ENCODE measurements at places on chromosomes 3 and 15.

DNA sequence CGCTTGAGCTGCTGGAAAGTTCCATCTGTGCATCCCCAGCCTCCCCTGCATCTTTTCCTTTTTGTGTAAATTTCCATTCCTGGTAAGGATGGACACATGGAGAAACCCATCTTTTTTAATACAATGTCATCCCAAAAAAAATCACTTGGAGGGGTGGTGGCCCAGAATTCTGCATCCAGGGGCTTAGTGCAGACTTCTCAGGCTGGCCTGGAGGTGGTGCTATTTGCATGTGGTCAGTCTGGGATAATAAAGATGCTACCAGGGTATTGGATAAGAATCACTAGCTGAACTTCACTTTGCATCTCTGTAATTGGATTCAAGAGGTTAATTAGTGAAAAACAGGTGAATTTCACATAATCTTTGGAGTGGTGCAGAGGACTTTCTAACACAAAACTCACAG is 1.8 kb upstream of the ZSCAN2 start:
- DNase-seq: peak; percentile 80

DNA sequence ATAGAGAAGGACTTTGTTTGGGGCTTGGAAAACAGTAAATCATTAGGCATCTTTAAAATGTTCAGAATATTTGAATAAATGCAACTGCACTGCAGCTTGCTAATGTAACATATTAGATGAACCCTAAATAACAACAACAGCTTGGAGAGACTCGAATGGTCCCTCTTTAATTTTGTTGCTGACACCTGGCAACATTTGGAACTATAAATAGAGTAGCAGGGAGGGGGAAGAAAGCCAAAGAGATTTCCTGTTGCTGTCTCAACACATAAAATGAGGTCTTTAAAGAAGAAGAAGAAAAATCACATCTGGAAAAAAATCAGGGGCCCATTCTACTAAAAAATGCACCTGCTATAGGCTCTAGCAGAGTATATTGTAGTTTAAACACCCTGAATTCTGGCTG is 49.9 kb upstream of the DPPA4 start:
- no peak for DNase-seq

- DNase-seq: peak; percentile 31
Observed at GRCh38 chr3:183158551-183159006, 4.0 kb downstream of the LAMP3 start.

DNA sequence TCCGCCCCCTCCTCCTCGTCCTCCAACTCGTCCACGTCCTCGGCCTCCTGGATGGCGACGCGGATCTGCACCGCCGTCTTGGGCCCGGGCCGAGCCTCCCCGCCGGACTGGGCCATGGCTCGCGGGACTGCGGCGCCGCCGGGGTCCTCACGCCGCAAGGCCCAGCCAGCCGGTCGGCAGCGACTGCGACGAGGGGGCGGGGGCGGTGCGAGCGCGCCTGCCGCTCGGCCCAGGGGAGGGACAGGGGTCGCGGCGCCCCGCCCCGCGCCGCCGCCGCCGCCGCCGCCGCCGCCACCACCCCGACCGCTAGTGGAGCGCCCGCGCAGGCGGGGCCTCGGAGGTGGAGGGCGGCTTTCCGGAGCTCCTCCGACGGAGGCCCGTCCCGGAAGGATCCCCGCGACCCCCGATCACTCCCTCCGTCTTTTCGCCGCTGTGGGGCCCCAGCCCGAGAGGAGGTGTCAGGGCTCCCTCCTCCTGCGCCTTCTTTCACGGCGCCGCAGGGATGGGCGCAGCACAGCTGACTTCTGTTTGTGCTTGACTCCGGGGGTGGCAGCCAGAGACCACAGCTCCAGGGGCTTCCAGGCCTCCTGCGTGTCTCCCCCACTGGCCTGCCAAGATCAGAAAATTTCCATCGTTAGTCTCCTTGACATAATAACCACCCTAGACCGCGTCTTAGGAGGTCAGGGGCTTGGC is at the start of gene LARP6:
Gene LARP6 (minus strand): TSS at position 185 of the 693 bp plus-strand sequence. CDS start 69 bp downstream, at position 116.
- peak; percentile 77 for DNase-seq

GRCh38 chr15:92059036-92059970 is 205.8 kb downstream of the SLCO3A1 start:
- no peak for DNase-seq

GRCh38 chr3:139261754-139262586 is 81.8 kb upstream of the MRPS22 start:
- DNase-seq: no peak

GRCh38 chr15:48370460-48370859 is 39.2 kb downstream of the DUT start:
- peak; percentile 78 for DNase-seq

DNA sequence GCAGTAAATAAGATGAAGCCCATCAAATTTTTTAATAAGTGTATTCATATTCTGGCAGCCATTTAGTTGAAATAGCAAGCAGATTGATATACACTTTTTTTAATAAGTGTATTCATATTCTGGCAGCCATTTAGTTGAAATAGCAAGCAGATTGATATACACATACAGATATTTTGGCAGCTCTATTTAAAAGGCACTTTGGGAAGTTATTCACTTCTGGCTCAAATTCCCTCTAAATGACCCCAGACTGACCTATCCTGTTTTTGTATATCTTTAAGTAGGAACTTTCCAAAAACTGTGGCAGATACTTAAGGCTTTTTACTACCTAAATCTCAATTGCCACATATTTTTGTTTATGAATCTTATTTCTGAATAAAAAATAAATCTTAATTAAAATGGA is 122.3 kb downstream of the PLD1 start:
- no peak for DNase-seq

GRCh38 chr3:141457624-141458236 is 29.1 kb upstream of the RASA2 start:
- peak; percentile 62 for DNase-seq

DNA sequence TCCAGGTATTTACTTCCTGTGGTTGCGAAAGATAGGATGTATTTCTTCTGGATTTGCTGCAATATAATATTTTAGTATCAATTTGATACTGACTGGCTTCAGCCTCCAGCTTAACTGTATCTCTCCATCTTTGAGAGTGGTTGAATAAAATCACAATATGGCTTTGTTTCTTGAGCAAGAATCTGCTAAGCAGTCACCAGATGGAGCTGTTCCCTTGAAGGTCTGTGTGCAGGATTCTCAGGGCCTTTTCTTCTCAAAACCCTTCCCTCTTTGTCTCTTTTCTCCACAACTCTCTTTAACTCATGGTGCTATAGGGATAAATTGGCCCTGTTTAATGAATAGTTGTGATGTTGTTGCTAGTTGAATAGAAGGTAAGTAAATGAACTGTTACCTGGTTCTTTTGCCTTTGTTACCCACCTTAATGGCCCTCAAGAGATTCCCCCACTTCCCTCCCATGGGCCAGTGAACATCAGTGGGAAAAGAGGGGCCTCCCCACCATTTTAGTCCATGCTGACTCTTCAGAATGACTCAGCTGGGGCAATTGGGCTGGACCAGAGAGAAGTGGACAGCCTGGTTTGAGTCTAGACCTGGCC is 34.8 kb upstream of the RAB6B start:
- DNase-seq: peak; percentile 51

DNA sequence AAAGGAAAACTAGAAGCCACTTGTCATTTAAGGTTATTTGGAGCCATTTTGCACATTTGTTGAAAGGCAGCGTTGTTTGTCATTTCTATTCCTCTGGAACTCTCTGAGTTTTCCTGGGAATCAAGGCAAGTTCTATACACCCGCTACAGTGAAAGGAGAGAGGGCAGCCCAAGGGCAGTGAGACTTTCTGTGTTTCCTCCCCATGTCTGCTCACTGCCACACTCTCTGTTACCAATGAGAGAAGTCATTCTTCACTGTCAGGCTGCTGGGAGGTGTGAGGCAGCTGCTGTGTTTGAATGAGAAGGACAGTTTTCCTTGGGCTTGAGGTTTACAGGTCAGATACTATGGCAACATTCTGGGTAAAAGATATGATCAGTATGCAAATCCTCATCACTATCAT is 36.0 kb downstream of the ATP13A5 start:
- DNase-seq: no peak

- no peak for DNase-seq
Observed at GRCh38 chr15:81111018-81111417, 23.1 kb upstream of the CFAP161 start.

- DNase-seq: no peak
Observed at GRCh38 chr3:13332740-13333139, 87.4 kb downstream of the NUP210 start.

DNA sequence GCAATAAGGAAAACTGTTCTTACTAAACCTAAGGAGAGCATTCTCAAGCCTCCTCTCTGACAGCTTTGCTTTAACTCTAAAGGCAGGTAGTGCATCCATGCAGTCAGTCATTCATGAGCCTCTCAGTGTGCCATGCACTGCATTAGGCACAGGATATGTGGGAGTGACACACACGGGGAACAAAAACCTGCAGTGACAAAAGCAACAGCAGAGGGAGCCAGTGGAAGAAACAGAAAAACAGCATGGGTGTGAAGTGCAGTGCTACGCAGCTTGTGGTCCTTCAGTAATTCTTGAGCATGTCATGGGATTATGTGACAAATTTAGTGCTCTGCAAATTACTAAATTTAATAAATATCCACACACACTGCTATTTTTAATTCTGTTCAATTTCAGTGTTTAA is 230.7 kb downstream of the BBX start:
- peak; percentile 34 for DNase-seq

- DNase-seq: peak; percentile 49
Observed at GRCh38 chr3:16239086-16239770, 25.5 kb downstream of the DPH3 start.

GRCh38 chr15:56469483-56469882 is 4.5 kb upstream of the MNS1 start:
- DNase-seq: no peak

DNA sequence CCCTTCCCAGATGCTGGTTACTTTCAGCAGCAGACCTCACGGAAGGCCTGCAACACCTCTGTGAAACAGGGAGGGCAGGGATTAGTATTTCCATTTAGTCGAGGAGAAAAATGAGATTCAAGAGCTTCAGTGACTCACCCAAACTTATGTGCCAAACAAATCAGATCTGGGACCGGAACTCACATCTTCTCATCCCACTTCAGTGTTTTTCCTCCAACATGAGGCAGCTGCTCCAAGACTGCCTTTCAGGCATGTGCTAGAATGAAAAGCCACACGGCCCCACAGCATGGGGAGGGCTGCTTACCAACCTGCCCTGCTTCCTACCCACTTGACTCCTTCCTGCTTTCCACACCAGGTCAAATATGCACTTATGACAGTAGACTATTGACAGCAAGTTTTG is 129.4 kb upstream of the SLC24A5 start:
- DNase-seq: peak; percentile 39

GRCh38 chr3:27800261-27800660 is 78.1 kb upstream of the EOMES start:
- no peak for DNase-seq

DNA sequence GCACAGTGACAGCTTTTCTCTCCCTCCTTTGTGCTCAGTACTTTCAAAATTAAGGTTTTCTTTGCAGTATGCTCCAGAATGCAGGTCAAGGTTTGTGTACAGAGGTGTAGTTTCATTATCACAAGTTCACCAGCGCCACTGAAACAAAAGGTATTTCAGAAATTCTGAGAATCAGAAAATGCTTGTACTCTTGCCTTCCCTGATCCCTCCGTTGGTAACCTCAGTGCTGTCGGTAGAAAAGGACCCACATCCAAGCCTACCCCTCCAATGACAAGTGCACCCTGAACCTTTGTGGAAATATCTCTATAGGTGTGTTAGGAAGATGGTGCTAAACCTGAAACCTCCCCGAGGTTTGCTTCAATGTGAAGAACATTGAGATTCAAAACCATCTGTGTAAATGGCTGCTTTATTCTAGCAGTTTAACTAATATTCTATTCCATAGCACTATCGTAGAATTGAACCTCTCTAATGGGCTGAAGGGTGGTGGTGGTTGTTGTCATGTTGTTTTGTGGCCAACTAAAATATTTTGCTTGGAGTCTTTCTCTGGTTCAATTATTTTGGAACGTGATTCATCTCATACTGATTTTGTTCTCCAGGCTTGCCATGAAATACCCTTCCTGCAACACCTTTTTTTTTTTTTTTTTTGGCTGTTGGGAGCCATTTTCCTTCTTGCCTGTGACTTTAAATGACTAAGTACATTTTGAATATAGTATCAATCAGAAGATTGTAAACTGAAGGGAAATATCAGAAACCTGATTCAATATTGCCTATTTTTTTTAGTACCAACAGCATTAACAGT is 20.7 kb downstream of the ZBTB38 start:
- peak; percentile 79 for DNase-seq

DNA sequence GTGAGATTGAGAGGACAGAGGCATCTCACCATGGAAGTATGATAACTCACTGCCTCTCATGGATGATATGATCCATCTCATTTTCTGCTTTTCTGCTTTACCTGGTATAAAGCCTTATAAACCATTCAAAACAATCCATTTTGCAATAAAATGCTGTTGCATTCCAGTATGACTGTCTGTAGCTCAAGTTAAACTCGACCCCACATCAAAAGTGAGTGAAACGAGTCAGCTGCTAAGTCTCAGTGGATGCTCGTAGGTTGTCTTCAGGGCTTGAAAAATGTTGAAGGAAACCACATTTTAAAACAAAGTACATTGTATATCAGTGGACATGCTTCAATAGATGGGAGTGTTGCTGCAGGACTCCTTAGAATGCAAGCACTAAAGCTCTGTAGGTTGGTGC is 839.0 kb downstream of the TUSC7 start:
- peak; percentile 59 for DNase-seq

GRCh38 chr3:177705976-177706823 is 508.9 kb upstream of the TBL1XR1 start:
- DNase-seq: no peak

- DNase-seq: no peak
Observed at GRCh38 chr3:152772674-152773225, 62.2 kb upstream of the P2RY1 start.

GRCh38 chr15:47862402-47862801 is 145.1 kb downstream of the SEMA6D start:
- DNase-seq: no peak

- DNase-seq: no peak
Observed at GRCh38 chr3:16433701-16434151, 79.8 kb downstream of the RFTN1 start.

DNA sequence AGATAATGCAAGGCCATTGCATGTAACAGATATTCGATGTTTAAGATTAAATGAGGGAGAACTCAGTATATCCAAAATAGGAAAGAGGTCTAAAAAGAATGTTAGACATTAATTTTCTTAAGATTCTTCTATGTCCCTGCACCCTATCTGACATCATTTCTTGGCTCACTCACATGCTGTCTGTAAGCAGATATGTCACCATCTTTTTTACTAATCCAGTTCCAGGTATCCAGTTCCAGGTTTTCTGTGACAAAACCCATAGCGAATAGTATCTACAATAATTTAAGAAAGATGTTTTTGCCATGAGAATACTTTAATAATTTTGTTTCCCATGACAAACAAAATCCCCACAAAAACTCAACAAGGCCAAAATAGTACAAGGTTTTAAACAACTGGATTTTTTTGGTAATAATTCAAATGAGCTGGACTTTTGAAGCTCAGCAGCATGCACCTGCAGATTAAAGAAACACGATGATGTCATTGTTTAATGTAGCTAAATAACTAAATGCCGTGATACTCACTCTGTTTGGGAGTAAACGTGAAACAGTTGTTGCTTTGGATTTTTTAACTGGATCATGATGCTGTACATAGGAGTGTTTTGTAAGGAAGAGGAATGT is 867.6 kb downstream of the EPHA3 start:
- DNase-seq: no peak

- DNase-seq: peak; percentile 36
Observed at GRCh38 chr3:62097121-62097520, 276.2 kb downstream of the FEZF2 start.

- DNase-seq: no peak
Observed at GRCh38 chr3:76267851-76268380, 482.6 kb upstream of the ZNF717 start.

Measured in foreskin fibroblast (primary cell).